ENCODE measurements at places on chromosomes 1 and 21.

GRCh38 chr1:240169188-240169587 lies 77.5 kb downstream of the FMN2 start:
- DNase-seq = no peak

GRCh38 chr1:197327776-197328364 lies 59.8 kb downstream of the CRB1 start:
- DNase-seq = no peak

DNA sequence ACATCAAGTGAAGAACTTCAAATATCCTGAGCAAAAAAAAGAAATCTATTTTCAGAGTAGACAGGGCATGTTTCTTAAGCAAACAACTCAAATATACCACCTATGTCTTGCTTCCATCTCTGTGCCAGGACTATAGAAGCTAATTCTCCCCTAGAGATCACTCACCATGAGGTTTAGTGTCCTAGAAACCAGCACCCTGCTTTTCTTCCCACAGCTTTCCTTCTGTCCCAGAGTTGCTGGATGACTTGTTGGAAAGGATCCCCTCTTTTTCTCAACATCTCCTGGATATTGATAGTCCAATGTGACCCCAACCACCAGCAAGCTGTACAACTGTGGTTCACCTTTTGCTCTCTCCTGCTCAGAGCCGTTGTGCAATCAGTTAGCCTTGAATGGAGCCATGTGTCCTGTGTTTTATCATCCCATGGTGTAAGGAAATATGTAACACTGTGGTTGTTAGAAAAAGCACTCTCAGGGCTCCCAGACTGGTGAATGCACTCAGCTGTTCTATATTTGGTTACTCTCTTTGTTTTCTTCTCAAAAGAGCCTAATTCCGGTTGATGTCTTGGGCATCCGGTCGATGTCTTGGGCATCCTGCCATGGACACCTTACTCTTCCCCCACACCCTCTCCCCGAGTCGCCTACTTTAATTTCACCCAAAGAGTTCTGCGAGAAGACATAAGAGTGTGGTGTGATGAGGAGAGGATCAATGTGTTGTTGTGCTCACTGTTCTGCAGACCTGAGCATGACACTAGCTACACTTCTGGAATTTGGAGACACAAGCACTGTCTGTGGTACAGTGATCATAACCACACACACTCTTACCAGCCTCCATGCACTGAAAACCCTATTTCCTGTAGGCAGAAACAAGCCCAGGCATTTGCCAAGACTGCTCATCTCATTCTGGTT lies 1.7 kb downstream of the TNFSF4 start:
- peak; percentile 18 for DNase-seq

GRCh38 chr1:3222042-3222692 lies 153.2 kb downstream of the PRDM16 start:
- no peak for DNase-seq

DNA sequence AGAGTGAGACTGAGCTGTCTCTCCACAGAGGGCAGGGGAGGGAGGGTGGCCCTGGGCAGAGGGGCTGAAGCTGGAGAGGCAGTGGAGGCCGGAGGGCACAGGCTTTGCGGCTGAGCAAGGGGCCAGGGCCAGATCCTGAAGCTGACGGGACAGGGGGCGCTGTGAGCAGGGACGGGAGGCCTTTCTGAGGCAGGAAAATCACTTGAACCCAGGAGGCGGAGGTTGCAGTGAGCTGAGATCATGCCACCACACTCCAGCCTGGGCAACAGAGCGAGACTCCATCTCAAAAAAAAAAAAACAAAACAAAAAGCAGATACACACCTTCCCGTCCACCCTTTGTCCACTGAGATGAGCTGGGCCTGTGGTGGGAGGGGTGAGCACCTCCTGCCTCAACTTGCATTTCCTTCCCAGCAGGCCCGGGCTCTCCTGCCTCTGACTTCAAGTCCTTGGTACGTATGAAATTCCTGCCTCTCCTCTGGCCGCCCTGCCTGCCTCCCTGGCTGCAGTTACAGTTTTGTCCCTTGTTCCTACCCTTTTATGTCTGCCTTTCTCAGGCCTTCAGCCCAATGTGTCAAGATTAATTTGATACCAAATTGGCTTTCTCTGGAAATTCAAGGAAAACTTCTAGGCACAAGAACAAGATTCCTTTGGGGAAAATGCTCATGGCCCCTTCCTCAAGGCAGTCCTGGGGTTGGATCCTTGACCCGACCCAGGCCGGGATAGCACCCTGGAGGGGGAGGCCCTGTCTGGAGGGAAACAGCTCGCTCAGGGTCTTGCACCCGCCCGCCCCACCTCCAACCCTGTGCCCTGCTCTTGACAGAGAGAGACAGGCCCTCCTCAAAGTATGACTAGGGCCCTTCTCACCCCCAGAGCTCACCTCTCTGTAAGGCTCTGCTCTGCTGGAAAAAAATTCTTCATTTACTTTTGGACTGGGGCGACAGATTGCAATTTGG lies 11.2 kb upstream of the ADAMTSL4 start:
- no peak for DNase-seq

DNA sequence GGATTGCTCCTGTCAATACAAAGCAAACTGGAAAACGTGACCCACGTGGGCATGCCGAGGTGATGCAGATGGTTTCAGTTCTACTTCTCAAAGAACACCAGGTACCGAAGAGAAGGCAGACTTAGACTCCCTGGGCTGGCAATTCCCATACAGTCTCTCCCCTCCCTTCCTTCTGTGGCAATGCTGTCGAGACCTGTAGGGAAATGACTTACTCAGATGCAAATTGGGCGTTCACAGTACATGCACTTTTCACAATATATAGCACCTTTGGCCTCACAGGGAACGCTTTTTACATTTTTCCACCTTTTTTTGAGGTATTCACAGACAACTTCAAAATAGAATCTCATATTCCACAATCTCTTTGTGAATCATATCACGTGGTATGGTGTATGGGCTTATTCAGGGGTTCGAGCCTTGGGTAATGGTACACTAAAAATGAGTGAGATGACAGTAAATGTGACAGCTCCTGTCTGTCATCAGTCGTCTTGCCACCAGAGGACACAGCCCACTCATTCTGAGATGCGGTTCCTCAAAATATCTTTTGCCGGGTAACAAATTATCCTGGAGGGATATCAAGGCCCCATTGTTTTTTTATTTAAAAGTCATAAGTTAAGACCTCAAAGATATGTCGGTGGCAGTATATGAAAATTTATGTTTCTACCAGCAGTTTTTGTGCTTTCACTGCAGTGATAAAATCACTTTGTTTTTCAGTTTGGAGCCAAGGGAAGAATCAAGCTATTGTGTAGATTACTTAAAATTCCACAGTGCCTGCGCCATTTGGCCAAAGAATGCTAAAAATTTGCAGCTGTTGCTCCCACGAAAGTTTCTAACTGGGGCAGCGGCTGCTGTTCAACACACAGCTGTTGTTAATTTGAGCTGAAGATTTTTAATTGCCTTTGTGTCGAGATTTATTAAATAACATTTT lies 168.4 kb downstream of the ZZZ3 start:
- DNase-seq = no peak

DNA sequence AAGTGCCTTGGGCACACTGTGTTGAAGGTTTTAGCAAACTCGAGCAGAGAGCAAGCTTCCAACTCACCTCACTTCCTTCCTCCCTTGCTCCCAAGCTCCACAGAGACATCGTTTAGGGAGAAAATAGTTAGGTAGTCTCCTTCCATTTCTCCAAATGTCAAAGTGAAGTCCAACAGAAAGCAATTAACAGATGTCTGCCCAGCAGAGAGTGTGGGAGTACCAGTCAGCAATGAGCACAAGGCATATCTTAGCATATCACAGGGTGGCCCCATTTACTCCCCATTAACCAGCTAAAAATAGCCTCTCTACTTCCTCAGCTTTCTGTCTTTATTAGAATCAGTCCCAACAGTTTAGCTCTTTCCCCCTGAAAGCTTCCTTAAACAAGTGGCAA lies 334.2 kb upstream of the CAMK1G start:
- DNase-seq = no peak

- DNase-seq = no peak
Observed at GRCh38 chr1:228405200-228405978, 1.2 kb downstream of the TRIM11 start.

GRCh38 chr21:33944185-33944763 lies 28.7 kb upstream of the ATP5PO start:
- no peak for DNase-seq

DNA sequence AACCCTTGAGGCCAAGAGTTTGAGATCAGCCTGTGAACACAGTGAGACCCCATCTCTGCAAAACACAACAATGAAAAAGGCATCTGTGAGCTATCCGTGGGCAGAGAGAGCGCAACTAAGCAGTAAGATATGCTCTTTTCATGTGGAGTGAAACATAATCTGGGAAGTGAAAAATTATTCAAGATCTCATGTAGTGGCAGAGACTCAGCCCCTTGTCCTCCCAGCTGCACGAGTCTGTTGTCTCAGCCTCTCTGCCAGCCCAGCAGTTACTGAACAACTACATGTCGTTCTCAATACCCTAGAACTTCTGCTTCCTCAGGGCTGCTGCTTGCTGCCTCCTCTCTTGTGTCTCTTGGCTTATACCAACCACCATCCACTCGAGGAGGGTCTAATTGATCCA lies 61.3 kb upstream of the WDR26 start:
- no peak for DNase-seq

GRCh38 chr1:237045278-237046016 lies 3.5 kb downstream of the RYR2 start:
- DNase-seq = no peak

DNA sequence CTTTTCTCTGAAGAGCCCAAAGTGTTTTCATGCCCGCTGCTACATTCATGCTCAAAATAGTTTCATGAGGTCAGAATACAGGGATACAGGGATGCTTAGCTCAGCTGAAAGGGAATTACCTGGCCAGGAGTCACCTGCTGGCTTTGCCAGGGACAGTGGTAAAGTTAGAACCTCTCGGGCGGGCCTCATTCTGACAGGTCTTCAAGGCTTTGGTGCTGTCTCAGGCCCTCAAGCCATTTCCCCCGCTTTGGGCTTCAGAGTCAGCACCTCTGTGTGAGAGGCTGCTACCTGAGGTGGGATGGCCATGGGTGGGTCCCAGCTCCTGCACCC lies 5.5 kb downstream of the RASSF5 start:
- no peak for DNase-seq

DNA sequence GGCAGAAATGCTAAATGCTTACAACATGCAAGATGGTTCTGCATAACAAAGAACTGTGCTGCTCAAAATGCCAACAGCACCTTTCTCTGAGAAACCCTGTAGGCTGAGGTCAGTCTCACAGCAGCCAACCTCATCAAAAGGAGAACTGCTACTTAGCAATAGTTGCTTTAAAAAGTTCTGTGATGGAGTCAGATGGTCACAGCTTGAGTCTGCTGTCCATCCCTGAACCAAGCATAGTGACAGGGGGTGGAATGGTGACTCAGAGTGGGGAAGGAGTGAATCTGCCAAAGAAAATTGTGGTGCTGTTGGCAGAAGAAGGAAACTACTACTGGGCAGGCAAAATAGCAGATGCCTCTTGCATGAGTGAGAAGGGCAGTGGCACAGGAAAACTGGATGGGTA lies 106.0 kb upstream of the FAM78B start:
- no peak for DNase-seq

DNA sequence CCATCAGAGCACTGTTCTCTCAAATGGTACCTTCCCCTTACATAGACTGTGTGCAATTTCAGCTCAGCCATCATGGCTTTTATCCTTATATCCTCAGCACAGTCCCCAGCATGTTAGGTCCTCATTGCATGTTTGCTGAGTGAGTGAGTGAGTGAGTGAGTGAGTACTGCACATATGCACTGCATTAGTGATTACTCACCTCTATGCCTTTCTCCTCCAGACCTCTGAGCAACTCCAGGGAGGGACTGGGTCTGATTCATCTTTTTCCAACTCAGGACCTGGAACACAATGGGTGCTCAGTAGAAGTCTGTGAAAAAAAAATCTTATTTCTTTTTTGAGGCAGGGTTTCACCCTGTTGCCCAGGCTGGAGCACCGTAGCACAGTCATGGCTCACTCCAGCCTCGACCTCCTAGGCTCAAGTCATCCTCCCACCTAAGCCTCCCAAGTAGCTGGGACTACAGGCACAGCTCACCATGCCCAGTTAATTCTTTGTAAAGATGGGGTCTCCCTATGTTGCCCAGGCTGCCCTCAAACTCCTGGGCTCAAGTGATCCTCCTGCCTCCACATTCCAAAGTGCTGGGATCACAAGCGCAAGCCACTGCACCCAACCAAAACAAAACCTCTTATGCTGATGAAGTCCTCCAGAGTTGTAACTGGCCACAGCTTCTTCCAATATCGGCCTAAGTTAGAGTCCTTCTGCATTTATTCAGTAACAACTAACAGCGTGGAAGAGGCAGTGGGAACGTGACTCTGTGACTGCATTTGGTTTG lies 23.7 kb downstream of the RNU5D-1 start:
- no peak for DNase-seq

DNA sequence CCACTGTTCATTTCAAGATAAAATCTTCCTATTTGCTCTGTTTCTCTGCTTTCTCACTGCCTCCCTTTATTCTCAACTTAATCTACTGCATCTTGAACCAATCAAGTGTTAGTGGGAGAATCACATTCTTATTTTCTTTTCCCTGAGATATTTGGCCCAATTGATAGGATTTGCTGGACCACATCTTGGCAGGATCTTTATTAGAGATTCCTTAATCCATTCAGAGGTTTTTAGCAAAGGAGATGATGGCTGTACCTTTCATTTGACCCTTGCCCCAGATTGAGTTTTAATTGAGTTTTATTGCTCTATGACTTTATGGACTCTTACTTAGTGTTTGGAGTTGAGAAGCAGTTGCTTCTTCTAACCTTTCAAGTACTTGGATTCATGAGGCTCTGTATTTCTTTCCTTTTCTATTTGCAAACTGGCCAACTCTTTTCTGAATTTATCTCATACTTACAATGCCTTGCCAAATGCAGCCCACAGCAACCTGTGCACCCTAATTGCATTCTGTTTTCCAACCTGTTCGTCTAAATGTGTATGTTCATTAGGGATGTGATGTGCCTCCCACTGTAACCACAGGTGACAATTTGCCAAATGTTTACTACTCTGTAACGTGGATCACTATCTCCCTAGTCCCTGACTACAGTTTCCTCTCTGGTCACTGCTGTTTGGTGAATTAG lies 274.8 kb upstream of the KAZN start:
- no peak for DNase-seq

Measured in activated CD4-positive, alpha-beta T cell treated with anti-CD3 and anti-CD28 coated beads for 48 hours (primary cell).